ENCODE measurements at places on chromosomes 11 and 22.

GRCh38 chr11:83583757-83584366 is 297.7 kb upstream of the CCDC90B start:
- DNase-seq = no peak

DNA sequence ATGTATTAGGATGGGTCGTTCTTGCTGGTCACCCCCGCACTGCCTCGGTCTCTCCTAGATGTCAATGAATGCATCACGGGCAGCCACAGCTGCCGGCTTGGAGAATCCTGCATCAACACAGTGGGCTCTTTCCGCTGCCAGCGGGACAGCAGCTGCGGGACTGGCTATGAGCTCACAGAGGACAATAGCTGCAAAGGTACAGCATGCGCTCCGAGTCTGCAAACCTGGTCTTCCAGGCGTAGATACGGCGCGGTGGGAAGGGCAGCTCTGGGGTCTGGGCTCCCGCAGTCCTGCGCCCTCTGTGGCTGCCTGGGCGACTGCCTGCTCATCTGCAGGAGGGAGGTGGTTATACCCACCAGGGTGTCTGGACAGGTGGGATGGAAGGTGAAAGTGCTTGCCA is 31.0 kb downstream of the FBLN1 start:
- no peak for DNase-seq

DNA sequence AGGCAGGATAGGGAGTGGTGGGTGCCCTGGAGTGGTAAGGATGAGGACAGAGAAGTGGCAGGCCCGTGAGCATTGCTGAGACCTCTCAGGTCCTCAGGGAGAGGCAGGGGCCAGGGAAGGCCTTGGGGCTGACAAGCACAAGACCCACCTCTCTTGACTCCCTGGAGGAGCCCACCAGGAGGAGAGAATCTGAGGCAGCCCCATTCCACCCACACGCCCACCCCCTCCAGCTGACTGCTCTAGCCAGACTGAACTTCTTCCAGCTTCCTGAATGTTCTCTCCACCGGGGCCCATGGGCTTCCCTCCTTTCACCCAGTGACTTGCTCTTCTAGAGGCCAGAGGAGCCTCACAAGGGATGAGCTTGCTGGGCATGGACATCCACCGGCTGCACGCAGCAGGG is 1403.0 kb downstream of the BRD1 start:
- no peak for DNase-seq

DNA sequence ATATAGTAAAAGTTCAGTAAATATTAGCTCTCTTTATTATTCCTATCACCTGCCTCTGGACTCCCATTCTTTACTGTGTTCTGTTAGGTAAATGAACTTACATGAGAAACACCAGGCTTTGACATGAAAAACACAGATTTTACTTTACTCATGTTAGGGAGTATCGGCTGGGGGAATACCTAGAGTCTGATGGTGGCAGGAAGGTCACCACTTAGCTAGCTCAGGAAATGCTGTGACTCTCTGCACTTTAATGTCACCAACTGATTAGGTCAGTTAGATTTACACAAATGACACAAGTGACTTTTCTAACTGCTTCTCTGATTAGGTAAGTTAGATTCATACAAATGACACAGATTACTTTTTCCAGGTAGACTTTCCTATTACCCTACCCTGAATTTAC is 225.1 kb downstream of the SWAP70 start:
- DNase-seq = no peak

- DNase-seq = no peak
These were observed 647 bp upstream of the SEC14L6 start for GRCh38 chr22:30547188-30547587.

- no peak for DNase-seq
These were observed 37.2 kb downstream of the PPP6R3 start for GRCh38 chr11:68497761-68498160.

DNA sequence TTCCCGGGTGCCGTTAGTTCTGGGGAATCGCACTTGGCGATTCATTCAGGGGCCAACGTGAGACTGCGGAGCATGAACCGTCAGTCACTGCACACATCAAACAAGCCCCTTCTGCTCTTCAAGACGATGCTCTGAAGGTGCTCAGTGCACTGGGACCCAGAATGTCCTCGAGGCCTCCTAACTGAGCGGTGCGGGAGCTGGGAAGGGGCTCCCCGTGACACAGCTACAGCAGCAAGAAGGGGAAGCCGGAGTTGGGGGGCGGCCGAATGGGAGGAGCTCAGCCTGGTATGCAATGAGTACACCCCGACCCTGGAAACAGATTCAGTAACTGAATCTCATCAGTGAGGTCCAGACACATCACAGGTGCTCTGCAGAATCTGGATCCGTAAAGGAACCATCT is 150.8 kb downstream of the SHANK2 start:
- no peak for DNase-seq

DNA sequence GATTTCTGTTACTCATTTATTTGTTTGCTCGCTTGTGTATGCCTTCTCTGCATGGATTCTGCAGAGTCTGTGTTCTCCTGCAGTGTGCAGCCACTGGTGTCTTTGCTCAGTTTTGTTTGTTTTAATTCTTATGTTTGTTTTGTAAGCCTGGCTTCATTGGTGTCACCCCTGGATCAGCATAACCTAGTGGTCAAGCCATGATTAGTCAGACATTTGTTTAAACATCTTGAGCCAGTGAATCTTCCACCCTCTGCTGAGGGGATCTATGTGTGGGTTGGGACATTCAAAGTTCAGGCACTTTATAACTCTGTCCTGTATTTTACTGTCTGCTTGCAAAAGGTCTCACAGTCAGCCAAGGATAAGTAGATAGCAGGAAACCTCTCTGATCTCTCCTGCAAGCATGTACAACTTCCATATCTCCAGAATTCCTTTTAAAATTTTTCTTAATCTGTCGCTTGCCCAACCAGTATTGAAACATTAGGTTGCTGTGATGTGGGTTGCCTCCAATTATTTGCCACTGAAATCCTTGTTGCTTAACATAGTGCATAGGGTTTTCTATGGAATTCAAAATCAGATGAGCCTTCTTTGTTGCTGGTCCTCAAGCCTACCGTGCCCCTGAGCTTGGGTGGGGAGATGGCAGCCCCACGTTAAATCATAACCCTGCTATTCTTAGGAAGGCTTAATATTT is 86.8 kb downstream of the KCNQ1OT1 start:
- DNase-seq = no peak

DNA sequence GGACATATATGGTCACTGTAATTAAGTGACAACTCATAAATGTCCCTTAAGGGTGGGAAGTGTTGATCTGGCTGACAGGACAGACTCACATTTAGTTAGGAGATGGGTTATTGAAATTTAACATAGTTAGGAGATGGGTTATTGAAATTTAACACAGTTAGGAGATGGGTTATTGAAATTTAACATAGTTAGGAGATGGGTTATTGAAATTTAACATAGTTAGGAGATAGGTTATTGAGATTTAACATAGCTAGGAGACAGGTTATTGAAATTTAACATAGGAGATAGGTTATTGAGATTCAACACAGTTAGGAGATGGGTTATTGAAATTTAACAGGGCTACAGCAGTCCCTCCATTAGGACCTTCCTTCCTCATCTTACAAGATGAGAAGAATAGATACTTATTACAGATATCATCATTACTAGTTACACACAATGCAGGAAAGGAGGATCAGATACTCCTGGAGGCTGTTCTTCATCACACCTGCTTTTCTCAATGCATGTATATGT is 98.5 kb downstream of the MTNR1B start:
- DNase-seq = no peak

DNA sequence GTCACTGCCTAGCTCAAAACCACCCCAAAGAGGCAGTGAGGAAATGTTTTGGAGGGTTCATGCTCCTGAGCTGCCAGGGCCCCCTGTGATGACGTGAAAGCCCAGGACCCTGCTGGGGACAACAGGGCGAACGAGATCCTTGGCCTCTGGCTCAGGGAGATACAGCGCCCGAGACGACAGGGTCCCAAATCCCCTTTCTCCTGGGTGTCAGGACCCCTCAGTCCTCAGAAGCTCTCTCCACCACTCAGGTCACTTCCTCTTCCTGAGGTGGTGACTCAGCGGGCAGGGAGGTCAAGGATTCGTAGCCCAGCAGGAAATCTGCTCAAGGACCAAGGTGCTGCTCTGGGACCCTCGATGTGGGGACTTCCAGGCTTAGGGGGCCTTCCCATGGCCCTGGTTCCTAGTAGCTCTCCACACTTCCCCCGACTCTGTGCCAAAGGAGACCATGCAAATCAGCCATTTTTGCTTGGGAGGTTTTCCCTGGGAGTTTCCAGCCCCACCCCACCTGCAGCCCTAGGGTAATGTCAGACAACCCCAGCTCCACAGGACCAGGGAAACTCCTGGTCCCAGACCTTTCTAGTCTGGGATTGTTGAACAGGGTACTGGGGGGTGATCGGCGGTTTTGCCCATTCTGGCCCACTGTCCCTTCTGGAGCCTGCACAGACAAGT is 12.8 kb downstream of the BCL9L start:
- no peak for DNase-seq

GRCh38 chr11:121534131-121535093 is 81.6 kb upstream of the SORL1-AS1 start:
- no peak for DNase-seq

GRCh38 chr11:130162733-130163132 is 3.2 kb downstream of the ST14 start:
- no peak for DNase-seq

DNA sequence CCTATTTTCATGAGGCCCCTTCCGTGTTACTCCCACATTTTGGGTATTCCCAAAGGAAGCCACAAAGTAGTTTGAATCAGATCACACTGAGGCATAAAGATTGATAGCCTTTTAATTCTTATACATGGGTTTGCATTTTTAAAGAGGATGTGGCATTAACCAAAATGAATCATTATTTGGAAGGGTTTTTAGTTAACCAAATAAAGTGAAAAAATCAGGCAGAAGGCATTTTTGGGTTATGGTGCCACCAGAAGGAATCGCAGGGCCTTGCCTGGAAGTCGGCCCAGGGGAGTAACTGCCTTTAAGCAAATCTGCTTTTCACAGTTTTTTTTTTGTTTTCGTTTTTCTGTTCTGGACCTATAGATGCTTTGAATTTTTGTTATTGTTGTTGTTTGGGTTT is 55.4 kb downstream of the HSD17B12 start:
- no peak for DNase-seq

DNA sequence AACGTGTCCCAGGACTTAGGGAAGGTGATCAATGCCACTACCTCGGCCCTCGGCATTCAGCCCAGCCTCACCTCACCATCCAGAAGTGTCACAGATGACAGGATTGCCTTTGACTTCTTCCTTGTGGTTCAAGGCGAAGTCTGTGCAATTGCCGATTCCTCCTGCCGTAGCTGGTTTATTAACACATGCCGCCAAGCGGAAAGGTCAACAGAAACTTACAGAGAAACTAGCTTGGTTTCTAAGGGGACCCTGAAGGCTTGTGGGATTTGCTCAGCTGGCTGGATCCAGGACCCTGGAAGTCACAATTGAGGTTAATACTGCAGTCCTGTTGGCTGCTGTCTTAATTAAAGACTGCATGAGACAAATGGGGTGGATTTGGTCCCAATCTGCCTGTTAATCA is 65.6 kb downstream of the SHANK2 start:
- no peak for DNase-seq

DNA sequence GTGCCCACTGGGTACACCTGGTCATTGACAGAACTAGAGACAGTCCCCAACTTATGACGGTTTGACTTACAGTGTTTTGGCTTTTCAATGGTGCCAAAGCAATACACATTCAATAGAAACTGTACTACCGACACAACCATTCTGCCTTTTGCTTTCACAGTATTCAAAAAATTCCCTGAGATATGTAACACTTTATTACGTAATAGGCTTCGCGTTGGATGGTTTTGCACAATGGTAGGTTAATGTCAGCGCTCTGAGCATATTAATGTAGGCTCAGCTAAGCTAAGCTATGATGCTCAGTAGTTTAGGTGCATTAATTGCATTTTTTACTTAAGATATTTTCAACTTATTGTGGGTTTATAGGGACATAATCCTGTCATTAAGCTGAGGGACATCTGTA is 105.1 kb upstream of the B3GAT1 start:
- DNase-seq = no peak

DNA sequence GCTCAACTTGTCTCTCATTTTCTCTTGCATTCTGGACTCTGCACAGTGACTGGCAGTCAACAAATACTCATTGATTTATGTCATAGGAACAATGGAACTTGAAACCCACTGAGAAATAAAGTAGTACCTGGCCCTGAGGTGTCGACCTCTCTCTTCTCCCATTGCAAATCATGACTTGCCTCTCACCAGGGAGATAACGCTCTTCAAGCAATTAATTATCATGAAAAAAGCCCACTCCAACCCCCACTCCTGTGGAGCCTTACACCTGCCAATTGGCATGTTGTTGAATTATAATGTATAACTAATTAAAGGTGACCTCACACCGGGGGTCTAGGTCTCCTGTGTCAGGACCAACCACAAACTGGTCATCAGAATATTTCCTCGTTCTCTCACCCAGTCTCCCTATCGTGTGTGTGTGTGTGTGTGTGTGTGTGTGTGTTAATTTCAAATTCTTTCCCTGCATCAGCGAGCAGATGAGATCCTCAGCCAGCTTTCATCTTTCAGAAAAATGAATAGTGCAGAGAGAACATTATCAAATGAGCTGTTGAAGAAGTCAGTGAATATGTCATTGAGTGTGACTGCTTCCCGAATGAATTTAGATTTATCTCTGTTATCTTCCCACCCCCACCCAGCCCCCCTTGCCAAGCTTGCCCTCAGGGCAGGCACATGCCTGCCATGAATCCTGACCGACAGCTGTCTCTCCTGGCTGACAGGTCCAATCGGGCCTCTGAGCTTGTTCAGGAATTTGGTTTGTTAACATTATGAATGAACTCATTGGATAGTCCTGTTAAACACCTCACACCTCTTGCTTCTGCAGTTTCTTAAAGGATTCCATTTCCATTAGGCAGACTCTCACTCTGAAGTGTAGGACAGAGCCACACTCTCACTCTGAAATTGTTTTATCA is 357.4 kb downstream of the INSC start:
- DNase-seq = no peak

DNA sequence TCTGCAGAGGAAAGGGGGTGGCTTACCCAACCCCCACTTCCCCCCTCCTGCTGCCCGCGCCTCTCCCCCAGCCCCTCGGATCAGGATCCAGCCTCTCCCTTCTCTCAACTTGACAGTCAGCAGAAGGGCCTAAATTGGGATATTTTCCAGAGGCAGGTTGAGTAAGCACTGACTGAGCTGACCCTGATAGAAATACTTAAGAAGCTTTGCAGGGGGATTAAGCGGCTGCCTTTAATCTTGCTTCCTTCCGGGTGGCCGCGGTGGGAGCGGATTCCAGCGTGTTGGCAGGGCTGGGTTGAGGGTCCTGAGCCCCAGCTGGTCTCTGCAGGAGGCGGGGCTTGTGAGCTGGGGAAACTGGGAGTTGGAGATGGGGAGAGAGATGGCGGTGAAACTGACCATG is 445.2 kb downstream of the NTM start:
- DNase-seq = no peak

DNA sequence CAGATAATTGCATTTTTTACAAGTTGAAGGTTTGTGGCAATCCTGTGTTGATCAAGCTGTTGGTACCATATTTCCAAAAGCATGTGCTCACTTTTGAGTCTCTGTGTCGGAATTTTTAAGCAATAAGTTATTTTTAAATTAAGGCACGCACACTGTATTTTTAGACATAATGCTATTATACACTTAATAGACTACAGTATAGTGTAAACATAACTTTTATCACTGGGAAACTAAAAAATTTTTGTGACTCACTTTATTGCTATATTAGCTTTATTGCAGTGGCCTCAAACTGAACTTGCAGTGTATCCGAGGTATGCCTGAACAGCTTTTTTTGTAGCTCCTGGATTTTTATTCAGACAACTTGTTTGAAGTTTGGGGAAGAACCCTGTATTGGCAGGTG is 31.3 kb upstream of the RRM1 start:
- no peak for DNase-seq

GRCh38 chr11:130472434-130472961 is 24.1 kb downstream of the ADAMTS15 start:
- DNase-seq = no peak

GRCh38 chr11:110160016-110160415 is 66.8 kb downstream of the ZC3H12C start:
- DNase-seq = no peak
